ENCODE measurements at places on chromosomes 7 and 10.

GRCh38 chr10:110700947-110701616 is 56.9 kb downstream of the RBM20 start:
- DNase-seq = no peak

- no peak for DNase-seq
These were observed 1.3 kb downstream of the LIMK1 start for GRCh38 chr7:74084722-74085578.

- DNase-seq = no peak
These were observed 22.7 kb downstream of the OTUD1 start for GRCh38 chr10:23461557-23461956.

GRCh38 chr10:70558295-70558694 is 44.2 kb downstream of the PRF1 start:
- no peak for DNase-seq

DNA sequence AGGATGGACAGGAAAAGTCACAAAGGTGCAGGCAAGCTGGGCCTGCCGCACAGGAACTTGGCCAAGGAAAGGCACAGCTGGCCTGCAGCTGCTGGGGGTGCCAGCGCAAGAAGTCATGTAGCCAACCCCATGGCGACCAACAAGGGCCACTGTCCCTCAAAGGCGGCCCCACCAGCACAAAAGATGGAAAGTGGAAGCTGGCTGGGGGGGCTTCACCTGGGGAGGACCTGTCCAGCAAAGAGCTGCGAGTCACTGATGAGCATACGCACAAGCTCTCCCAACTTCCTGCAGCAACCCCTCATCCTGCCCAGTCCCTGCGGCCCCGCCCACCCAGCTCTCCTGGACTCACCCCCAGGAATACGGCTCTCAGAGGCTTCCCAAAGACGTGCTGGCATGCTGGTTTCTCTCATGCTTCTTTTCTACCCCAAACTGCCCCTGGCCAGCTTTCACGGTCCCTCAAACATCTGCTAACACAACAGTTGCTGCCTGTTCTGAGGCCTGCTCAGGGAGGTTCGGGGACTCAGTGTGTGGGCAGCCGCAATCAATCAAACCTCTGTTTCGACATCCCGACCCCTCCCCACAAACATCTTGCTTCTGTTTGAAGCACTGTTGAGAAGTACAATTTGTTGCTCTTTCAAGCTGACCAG is 67.6 kb downstream of the FAM53B start:
- no peak for DNase-seq

GRCh38 chr10:79604294-79604693 is 6.4 kb upstream of the SFTPA1 start:
- no peak for DNase-seq

GRCh38 chr7:1505731-1506550 is 1.8 kb upstream of the INTS1 start:
- no peak for DNase-seq

GRCh38 chr7:2090526-2091520 is 141.9 kb downstream of the MAD1L1 start:
- DNase-seq = no peak

- no peak for DNase-seq
These were observed 2.2 kb downstream of the EGFR start for GRCh38 chr7:55021053-55021452.

DNA sequence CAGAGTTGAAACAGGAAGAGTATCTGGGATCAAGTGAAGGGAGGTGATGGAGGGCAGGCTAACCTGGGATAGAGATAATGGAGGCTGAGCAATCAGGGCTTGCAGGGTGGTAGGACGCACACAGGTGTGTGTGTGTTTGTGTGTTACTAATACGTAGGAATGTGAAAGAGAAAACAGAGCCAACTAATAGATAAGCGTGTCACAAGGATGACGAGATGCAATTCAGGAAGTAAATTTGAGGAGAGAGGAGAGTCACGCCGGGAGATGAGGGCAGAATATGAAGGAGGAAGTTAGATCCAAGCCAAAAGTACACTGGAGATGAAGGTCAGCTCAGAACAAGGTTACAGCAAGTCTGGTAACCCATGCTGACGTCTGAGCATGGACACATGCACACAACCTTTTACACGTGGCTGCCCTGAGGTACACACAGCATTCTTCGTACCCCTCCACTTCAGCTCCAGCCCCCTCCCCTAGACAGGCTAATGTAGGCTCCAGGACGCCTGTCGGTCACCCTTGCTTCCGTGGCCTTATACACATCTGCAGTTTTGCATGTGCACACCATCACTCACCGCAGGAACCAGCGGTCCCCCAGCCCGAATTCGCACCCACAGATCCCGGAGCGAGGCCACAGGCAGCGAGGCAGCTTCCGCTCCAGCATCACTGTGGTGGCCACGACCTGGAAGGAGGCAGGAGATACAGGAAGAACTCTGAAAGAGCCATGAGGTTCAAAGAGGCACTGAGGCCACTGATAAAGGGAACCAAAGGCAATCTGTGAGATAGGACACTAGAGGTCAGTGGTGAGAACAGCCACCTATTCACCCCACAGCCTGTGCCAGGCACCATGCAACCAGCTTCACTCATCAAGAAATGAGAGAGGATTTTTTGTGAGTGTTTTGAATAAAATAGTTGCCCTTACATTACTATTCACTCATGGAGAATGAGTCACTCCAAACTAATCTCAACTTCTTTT is 23.7 kb upstream of the TRPV6 start:
- DNase-seq = no peak

DNA sequence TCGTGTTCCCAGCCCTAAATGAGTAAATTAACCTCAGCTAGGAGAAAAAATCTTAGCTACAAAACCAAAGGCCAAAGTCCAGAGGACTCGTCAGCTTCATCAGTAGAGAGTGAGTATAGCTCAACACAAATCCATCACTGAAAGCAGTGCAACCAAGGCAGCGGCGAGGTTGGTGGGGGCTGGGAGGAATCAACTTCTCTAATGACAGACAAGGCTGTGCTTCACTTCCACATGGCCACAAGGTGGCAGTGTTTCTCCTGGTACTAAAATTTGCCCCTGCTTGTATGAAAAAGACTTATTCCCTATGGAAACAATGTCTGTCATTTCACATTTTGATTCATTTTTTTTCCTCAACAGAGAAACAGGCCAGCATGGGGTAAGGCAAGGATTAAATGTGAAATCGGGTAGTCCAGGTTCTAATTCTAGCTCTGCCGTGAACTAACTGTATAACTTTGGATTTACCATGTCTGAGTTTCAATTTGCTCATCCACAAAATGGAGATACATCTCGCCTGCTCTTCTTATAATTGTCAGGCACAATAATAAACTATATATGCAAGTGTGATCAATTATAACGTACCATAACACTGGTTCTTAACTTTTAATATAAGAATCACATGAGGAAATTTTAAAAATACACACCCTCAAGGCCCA is 39.3 kb downstream of the FAS start:
- peak; percentile 3 for DNase-seq

Measured in NCI-H1436 treated with DMSO at 0.1 percent for 48 hours (cell line).